ENCODE measurements at places on chromosomes 12 and 14. TPM values are rescaled to one million over a fixed set of nuclear protein-coding genes. Genes with fewer than 3 reads are reported as not detected.

Gene CMA1
- total RNA-seq = not detected

Gene DIP2B
- total RNA-seq = 28.9 TPM

Gene C12orf56
- total RNA-seq = 0.78 TPM

Gene POTEM
- not detected for total RNA-seq

Gene WNT1
- not detected for total RNA-seq

Gene SSPN
- 23.3 TPM for total RNA-seq

Gene SERPINA6
- total RNA-seq = not detected

Gene OASL
- total RNA-seq = 0.21 TPM

Gene CLEC2A
- total RNA-seq = not detected

Gene ACOT6
- not detected for total RNA-seq

Measured in osteocyte (in vitro differentiated cells).